ENCODE measurements at places on chromosomes 1 and 21. TPM values are rescaled to one million over a fixed set of nuclear protein-coding genes. Genes with fewer than 3 reads are reported as not detected.

Gene TIAM1
- 65.5 TPM for total RNA-seq

DNA sequence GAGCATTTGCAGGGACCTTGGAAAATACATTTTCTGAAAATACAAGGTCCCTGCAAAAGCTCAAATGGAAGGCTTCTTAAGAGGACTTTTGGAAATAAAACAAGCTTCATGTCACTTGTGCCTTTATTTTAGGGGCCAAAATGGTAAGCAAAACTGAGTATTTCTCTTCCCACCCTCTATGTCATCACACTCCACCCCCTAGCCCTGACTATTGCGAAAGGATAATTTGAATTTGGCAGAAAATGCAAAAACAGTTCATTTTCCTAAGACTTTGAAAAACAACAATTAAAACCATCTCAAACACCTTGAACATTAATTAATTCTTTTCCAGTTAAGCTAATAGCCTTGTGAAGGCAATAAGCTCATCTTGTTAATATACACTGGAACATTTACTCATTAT lies 201.7 kb downstream of the TM2D1 start:
- no peak overlapping the region for H3K4me3 ChIP-seq
- H3K4me1 ChIP-seq = no peaks in the 10 kb centered on the region
- no peak for DNase-seq
- H3K36me3 ChIP-seq = no peaks in the 10 kb centered on the region

Gene LCE4A
- total RNA-seq = not detected

GRCh38 chr1:167935216-167936067 lies 1.0 kb upstream of the DCAF6 start:
- no peaks in the 10 kb centered on the region for H3K36me3 ChIP-seq
- H3K27ac ChIP-seq = peak overlapping the region; percentile 97
- DNase-seq = peak; percentile 12
- H3K4me1 ChIP-seq = peaks cover 6% of the 10 kb centered on the region

DNA sequence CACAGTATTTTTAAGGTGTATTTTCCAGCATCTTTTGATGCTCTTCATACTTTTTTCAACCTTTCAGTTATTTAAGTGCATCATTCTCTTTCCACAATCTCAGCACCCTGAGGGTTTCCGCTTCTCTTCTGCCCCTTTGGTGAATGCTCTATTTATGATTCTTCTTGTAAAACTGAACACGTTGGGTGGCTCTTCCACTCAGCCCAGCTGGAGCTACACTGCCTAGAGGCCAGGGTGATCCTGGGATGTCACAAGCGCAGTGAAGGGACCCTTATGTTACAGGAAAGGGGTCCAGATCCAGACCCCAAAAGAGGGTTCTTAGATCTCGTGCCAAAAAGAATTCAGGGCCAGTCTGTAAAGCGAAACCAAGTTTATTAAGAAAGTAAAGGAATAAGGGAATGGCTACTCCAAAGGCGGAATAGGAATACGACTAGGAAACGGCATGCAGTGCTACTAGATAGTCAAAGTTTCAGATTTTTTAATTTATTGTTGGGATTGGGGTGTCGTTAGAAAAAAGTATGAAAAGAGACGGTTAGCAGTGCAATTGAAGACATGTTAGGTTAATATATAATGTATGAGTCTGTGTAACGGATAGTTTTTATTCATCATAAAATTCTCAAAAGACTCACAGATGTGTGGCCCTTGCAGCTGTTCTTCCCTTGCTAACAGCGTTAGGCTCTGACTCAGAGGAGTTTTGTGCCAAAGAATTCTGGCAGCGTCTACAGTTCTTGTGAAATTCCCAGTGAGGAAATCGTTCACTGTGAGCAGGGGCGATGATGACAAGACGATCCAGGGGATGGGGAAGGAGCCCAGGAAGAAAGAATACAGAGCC lies 14.4 kb upstream of the ERVH48-1 start:
- no peaks in the 10 kb centered on the region for H3K36me3 ChIP-seq
- DNase-seq = no peak
- H3K27ac ChIP-seq = no peak overlapping the region
- no peaks in the 10 kb centered on the region for H3K4me1 ChIP-seq
- H3K27me3 ChIP-seq = no peaks in the 10 kb centered on the region
- H3K4me3 ChIP-seq = no peak overlapping the region

DNA sequence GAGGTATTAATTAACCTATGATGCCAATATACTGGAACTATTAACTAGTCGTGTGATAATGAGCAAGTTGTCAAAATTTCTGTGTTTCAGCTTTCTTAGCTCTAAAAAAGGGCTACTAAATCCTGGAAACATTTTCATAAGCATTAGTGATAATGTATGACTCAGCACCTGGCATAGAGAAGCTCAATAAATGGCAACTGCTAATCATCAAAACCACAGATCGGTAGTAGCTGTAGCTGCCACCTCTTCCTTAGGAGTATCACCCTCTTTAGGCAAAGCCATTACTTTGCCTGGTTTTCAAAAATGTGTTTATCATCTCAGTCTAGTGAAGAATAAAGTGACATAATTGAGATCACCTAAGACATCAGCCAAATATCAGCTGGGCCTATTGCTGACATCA lies 75.5 kb downstream of the TPR start:
- H3K27me3 ChIP-seq = no peaks in the 10 kb centered on the region
- no peaks in the 10 kb centered on the region for H3K36me3 ChIP-seq
- H3K27ac ChIP-seq = no peak overlapping the region
- H3K4me1 ChIP-seq = peaks cover 26% of the 10 kb centered on the region

GRCh38 chr1:17998889-17999288 lies 108.7 kb upstream of the IGSF21 start:
- H3K36me3 ChIP-seq = no peaks in the 10 kb centered on the region
- no peaks in the 10 kb centered on the region for H3K27me3 ChIP-seq
- no peaks in the 10 kb centered on the region for H3K4me1 ChIP-seq
- H3K27ac ChIP-seq = no peak overlapping the region
- no peak for DNase-seq
- no peak overlapping the region for H3K4me3 ChIP-seq

- H3K27ac ChIP-seq = no peak overlapping the region
- H3K4me1 ChIP-seq = peaks cover 4% of the 10 kb centered on the region
- no peak for DNase-seq
- no peaks in the 10 kb centered on the region for H3K36me3 ChIP-seq
- H3K27me3 ChIP-seq = no peaks in the 10 kb centered on the region
Observed at GRCh38 chr1:234871710-234872271, 256.8 kb downstream of the TOMM20 start.

- H3K27me3 ChIP-seq = no peaks in the 10 kb centered on the region
- H3K4me1 ChIP-seq = peaks cover 3% of the 10 kb centered on the region
- H3K27ac ChIP-seq = no peak overlapping the region
- H3K36me3 ChIP-seq = peaks cover 2% of the 10 kb centered on the region
Observed at GRCh38 chr1:89553157-89553556, 28.5 kb downstream of the LRRC8B start.

DNA sequence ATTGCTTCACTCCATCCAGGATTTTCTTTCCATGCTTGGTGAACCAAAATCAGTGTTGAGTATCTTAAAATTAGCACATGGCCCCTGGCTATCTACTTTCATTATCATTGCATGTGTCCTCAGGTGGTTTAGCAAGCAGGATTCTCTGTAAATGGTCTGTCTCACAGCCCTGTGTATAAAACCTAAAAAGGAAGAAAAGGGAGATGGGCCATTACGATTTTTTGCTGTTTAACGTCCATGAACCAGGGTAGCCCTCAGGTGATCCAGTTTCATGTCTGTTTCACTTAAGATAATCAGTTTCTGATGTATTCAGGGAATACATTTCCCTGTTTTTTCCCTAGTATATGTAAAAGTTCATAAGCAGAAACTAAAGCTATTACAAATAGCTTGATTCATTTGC lies 238.2 kb downstream of the NFIA start:
- no peaks in the 10 kb centered on the region for H3K36me3 ChIP-seq
- no peaks in the 10 kb centered on the region for H3K4me1 ChIP-seq
- DNase-seq = no peak
- H3K27ac ChIP-seq = no peak overlapping the region

Gene KCNE1
- 0.39 TPM for total RNA-seq

DNA sequence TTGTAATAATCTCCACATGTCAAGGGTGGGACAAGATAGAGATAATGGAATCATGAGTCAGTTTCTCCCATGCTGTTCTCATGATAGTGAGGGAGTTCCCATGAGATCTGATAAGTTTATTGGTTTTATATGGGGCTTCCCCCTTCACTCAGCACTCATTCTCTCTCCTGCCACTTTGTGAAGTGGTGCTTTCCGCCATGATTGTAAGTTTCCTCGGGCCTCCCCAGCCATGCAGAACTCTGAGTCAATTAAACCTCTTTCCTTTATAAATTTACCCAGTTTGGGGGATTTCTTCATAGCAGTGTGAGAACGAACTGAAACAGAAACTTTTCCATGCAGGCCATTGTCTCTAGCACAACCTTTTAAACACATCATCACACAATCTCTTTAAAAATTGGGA lies 221.5 kb upstream of the BRINP3 start:
- no peak for DNase-seq
- no peaks in the 10 kb centered on the region for H3K27me3 ChIP-seq
- no peak overlapping the region for H3K4me3 ChIP-seq
- H3K27ac ChIP-seq = no peak overlapping the region
- no peaks in the 10 kb centered on the region for H3K36me3 ChIP-seq

Gene MRPL55
- total RNA-seq = 63.5 TPM

- no peak for DNase-seq
- H3K27me3 ChIP-seq = peaks cover 47% of the 10 kb centered on the region
- H3K36me3 ChIP-seq = no peaks in the 10 kb centered on the region
- H3K4me3 ChIP-seq = no peak overlapping the region
Observed at GRCh38 chr1:165395478-165395877, 39.0 kb upstream of the LMX1A start.

Gene PTPN22
- total RNA-seq = 26.6 TPM

Gene SH2D2A
- total RNA-seq = 66.8 TPM

GRCh38 chr1:116956378-116956777 lies 45.2 kb upstream of the CD101 start:
- no peak overlapping the region for H3K4me3 ChIP-seq
- H3K4me1 ChIP-seq = no peaks in the 10 kb centered on the region
- H3K27me3 ChIP-seq = no peaks in the 10 kb centered on the region
- no peak for DNase-seq
- no peaks in the 10 kb centered on the region for H3K36me3 ChIP-seq
- no peak overlapping the region for H3K27ac ChIP-seq

Gene RNU1-1
- 3,650 TPM for total RNA-seq

DNA sequence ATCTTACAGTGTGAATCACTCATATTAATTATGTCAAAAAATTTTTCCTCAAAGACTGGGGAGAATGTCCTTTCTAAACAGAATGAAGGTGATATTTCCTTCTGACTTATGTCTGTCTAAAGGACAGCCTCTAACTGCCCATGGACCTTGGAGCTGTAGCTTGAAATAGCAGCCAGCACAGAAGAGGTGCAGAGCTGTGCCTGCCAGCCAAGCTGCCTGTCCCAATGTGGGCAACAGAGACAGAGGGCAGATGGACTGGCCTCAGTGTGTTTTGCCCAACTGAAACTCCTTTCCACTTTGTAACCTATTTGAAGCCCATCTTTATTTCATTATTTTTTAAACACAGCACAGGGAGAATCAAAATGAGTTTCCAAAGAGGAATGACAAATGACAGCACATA lies 97.6 kb upstream of the DYNLT5 start:
- no peaks in the 10 kb centered on the region for H3K27me3 ChIP-seq
- H3K36me3 ChIP-seq = no peaks in the 10 kb centered on the region
- H3K4me1 ChIP-seq = no peaks in the 10 kb centered on the region
- DNase-seq = no peak
- H3K27ac ChIP-seq = no peak overlapping the region

Gene NBPF11
- total RNA-seq = 27.3 TPM

Gene CLCA4
- not detected for total RNA-seq

Gene RHBG
- not detected for total RNA-seq

DNA sequence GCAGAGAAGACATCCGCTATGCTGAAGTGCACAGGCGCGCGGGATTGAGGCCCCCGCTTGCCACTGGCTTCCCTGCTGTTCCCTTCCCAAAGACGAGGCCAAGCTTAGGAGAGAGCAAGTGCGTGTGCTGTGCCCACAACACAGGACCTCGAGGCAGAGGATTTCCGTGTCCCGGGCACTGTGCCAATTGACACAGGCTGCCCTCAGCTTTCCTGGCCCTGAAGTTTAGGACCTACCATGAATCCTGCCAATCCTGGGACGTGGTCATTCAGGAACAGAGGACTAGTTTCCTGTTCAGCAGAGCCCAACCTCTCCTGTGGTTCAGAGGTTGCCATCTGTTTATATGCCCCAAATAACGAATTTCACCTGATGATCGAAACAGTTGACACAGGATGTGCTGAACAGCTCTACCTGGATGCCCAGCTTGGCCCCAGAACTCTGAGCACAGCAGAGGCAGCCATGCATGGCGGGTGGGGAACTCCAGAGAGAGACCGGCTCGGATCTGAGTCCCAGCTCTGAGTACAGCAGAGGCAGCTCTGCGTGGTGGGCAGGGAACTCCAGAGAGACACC lies 22.0 kb downstream of the SLC37A1 start:
- H3K27ac ChIP-seq = no peak overlapping the region
- no peaks in the 10 kb centered on the region for H3K27me3 ChIP-seq
- H3K36me3 ChIP-seq = no peaks in the 10 kb centered on the region
- H3K4me3 ChIP-seq = no peak overlapping the region

- no peak overlapping the region for H3K4me3 ChIP-seq
- no peaks in the 10 kb centered on the region for H3K27me3 ChIP-seq
- H3K4me1 ChIP-seq = no peaks in the 10 kb centered on the region
- H3K27ac ChIP-seq = no peak overlapping the region
Observed at GRCh38 chr1:53821380-53821779, 16.7 kb downstream of the NDC1 start.

GRCh38 chr1:186829686-186830587 lies 1.2 kb downstream of the PLA2G4A start:
- peaks cover 4% of the 10 kb centered on the region for H3K27me3 ChIP-seq
- no peak overlapping the region for H3K27ac ChIP-seq
- H3K4me1 ChIP-seq = no peaks in the 10 kb centered on the region
- DNase-seq = no peak

DNA sequence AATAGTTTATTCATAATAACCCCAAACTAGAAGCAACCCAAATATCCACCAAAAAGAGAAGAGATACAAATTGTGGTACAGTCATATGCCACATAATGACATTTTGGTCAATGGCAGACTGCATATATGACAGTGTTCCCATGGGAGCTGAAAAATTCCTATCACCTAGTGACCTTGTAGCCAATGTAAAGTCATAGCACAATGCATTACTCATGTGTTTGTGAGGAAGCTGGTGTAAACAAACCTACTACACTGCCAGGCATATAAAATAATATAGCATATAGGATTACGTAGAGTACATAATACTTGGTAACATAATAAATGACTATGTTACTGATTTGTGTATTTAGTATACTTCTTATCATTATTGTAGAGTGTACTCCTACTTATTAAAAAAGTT lies 29.5 kb upstream of the SLFNL1 start:
- no peaks in the 10 kb centered on the region for H3K4me1 ChIP-seq
- no peaks in the 10 kb centered on the region for H3K27me3 ChIP-seq
- H3K4me3 ChIP-seq = no peak overlapping the region
- peaks cover 3% of the 10 kb centered on the region for H3K36me3 ChIP-seq
- DNase-seq = no peak

GRCh38 chr1:38131024-38131585 lies 84.5 kb upstream of the POU3F1 start:
- H3K4me3 ChIP-seq = no peak overlapping the region
- H3K27ac ChIP-seq = no peak overlapping the region
- no peak for DNase-seq
- H3K36me3 ChIP-seq = no peaks in the 10 kb centered on the region

Gene LENEP
- total RNA-seq = 1.6 TPM

GRCh38 chr1:223620297-223620897 lies 45.1 kb downstream of the CAPN8 start:
- H3K4me3 ChIP-seq = no peak overlapping the region
- H3K4me1 ChIP-seq = no peaks in the 10 kb centered on the region
- H3K27me3 ChIP-seq = no peaks in the 10 kb centered on the region

Gene HPCAL4
- 38.5 TPM for total RNA-seq
